SJCRH30 (cell line): ENCODE measurements at places on chromosomes 3 and 15. TPM values are rescaled to one million over a fixed set of nuclear protein-coding genes. Genes with fewer than 3 reads are reported as not detected.

DNA sequence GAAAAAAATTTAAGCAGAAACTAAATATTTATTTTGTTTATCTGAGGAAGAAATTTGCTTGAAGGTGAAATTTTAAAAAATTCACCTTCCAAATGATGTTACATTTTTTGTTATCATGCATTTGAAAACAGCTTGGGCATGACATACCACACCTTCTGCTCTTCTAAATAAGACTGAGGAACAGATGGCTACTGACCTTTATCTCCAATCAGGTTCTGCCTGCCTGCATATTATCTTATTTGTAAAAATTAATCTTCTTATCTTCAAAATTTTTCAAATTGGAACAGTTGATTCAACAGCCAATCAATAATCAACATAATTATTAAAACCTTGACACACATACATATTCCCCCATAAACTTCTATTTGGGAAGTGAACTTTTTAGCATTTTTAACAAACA lies 641.8 kb upstream of the ZNF385D start:
- DNase-seq = no peak

- DNase-seq = no peak
These were observed 190.1 kb downstream of the FAM43A start for GRCh38 chr3:194875581-194876402.

Gene PPP2R3A
- total RNA-seq = 13.9 and 16.5 TPM in 2 replicates

Gene GPR87
- not detected in 2 replicates for total RNA-seq

GRCh38 chr15:51377038-51377786 lies 35.8 kb downstream of the GLDN start:
- no peak for DNase-seq

Gene CNTN3
- not detected in 2 replicates for total RNA-seq

Gene GOLGA6L7
- total RNA-seq = 0.06 and 0.15 TPM in 2 replicates

DNA sequence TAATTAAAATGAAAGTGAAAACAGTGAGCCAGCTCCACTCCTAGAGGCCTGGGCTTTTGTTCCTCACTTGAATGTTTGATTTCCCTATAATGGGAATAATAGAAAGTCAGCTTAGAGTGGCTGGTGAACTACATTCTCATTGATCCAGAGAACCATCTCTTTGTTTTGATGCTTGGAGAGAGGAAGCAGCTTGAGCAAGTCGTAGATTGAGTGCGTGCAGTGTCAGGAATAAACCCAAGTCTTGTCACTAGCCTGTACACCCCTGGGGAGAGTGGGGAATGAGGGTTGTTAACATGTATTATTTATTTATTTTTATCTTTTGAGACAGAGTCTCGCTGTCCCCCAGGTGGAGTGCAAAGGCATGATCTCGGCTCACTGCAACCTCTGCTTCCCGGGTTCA lies 885 bp upstream of the LSG1 start:
- DNase-seq = no peak

- DNase-seq = no peak
These were observed 1.7 kb downstream of the GALK2 start for GRCh38 chr15:49171790-49172189.

- DNase-seq = no peak
These were observed 72.7 kb upstream of the SLC4A7 start for GRCh38 chr3:27556887-27557286.

DNA sequence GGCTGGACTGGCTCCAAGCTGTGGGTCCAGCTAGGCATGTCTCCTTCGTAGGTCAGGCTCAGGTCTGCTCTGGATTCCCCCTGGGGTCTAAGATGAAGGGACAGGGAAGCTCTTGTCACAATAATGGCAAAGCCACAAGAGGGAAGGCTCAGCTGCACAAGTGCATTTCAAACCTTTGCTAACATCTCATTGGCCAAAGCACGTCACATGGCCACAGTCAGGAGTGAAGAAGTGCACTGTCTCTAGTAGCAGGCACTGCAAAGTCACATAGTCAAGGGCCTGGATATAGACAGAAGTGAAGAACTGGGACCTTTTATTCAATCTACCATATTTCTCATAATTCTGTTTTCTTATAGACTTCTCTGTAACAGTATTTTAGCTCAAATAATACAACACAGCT lies 20.1 kb downstream of the DLEC1 start:
- no peak for DNase-seq

Gene SLC22A14
- not detected in 2 replicates for total RNA-seq

DNA sequence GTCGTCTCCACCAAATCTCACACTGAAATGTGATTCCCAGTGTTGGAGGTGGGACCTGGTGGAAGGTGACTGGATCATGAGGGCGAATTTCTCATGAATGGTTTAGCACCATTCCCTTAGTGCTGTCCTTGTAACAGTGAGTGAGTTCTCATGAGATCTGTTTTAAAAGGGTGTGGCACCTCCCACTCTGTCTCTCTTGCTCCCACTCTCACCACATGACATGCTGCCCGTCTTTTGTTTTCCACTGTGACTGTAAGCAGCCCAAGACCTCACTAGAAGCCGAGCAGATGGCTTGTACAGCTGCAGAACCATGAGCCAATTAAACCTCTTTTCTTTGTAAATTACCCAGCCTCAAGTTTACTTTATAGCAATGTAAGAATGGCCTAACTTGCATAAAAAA lies 21.2 kb downstream of the RAD18 start:
- DNase-seq = no peak

- no peak for DNase-seq
These were observed 12.4 kb upstream of the MELTF start for GRCh38 chr3:197041875-197042488.

DNA sequence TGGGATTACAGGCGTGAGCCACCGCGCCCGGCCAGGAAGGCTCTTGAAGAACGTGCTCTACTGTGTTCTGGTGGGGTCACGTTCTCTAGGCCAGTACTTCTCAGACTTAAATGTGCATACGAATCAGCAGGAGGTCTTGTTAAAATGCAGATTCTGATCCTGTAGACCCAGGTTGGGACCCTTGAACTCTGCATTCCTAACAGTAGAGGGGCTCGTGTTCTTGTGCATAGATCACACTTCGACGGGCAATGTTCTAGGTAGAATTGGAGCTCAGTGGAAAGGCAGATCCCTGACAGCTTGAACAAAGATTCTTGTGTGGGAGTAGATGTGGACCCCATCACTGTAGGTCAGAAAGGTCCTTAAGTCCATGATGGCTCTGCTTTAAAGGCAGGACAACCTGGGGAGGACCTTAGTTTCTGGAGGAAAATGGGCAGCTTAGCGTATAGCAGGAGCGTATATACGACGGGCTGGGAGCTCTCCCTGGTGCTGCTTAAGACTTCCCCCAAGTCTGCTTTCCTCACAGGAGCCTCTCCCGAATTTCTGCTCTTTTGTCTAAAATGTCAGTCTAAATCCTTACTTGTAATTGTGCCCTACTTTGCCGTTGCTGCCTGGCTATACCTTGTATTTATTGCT lies 16.9 kb upstream of the FAM81A start:
- peak; percentile 61 for DNase-seq

Gene FBN1
- total RNA-seq = 31.6 and 33.5 TPM in 2 replicates

DNA sequence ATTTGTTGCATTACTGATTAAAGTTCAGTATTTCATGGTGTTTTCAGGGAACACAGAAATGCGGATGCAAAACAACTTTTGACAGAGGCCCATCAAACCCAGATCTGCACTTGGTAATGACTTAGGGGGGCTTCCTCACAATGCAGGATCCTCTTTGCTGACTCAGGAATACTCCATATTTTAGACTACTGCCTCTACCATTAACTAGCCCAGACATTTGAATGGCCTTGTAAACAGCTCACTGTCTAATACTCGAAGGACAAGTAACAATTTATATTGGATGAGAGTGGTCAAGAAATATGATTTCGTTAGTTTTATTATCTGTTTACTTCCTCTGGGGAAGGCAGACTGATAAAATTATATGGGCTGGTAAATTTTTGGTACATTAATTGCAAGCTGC lies 9.0 kb upstream of the KIF23 start:
- DNase-seq = no peak

DNA sequence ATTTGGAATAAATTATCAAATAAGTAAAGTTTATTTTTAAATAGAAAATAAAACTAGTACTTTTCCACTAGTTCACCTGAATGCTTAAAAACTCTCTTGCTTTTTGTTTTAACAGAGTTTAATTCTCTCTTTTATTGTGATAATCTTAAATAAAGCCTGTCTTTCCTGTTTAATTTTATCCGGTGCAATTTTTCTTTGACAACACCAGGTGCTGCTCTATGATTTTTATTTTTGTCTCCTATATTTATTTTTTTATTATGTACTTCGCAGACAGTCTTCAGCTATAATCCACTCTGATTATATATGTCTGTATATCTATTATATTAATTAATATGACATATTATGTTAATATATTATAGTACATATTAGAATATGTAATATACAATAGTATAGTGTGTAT lies 1293.0 kb upstream of the EPHA6 start:
- no peak for DNase-seq

DNA sequence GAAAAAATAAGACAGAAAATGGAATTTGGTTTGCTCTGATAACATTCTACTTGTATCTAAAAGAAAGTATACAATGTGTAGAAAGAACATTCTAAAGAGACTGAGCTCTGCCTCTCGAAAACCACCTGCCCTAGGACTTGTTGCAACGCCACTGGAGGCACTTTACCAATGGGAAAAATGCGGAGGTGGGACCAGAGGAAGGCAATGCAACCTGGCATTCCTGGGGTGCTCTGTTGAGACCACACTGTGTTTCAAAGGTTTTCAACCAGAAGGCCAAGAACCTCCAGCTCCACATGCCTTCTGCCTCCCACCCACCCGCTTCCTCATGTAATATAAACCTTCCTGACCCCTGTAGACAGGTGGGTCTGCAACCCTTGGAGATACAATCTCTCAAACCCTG lies 4.5 kb downstream of the PROK2 start:
- no peak for DNase-seq

DNA sequence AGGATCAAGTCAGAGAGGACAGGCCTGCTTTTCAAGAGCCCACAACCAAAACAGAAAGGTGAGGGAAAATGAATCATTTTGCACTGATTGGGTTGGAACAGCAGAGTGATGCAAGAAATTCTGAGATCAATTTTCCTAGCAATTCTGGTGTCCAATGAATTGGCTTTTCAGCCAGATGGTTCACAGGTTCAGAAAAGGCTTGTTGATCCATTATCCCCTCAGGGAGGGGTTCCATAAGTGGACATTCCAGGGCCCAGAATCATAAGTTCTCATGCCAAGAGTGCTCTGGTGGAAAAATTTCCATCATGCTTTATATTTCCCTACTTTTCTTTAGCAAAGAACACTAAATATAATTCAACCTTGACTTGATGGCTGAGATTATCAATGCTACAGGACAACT lies 16.2 kb downstream of the RBP2 start:
- DNase-seq = no peak

DNA sequence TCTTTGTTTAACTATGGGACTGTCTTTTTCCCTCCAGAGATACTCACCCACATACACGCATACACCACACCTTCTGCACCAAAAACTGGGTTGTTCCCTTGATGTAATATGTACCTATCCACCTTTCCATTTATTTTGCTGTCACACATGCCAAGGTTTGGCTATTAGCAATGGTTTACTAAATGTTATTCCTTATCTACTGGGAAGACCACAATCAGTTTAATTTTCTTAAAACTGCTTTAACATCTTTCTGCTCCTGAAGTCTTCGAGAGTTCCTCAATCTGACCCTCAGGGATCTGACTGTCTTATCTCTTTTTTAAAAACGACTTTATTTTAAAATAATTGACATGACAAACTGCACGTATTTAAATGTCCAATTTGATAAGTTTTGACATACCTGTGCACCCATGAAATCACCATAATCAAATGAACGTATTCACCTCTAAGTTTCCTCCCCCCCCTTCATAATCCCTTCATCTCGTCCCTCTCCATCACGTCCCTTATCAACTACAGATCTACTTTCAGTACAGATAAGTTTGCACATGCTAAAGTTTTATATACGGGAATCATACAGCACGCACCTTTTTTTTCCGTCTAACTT lies 805 bp upstream of the TRPM7 start:
- no peak for DNase-seq

- peak; percentile 63 for DNase-seq
These were observed 53.6 kb downstream of the RHCG start for GRCh38 chr15:89442671-89443307.

GRCh38 chr15:67578020-67578600 lies 35.6 kb downstream of the MAP2K5 start:
- peak; percentile 11 for DNase-seq

DNA sequence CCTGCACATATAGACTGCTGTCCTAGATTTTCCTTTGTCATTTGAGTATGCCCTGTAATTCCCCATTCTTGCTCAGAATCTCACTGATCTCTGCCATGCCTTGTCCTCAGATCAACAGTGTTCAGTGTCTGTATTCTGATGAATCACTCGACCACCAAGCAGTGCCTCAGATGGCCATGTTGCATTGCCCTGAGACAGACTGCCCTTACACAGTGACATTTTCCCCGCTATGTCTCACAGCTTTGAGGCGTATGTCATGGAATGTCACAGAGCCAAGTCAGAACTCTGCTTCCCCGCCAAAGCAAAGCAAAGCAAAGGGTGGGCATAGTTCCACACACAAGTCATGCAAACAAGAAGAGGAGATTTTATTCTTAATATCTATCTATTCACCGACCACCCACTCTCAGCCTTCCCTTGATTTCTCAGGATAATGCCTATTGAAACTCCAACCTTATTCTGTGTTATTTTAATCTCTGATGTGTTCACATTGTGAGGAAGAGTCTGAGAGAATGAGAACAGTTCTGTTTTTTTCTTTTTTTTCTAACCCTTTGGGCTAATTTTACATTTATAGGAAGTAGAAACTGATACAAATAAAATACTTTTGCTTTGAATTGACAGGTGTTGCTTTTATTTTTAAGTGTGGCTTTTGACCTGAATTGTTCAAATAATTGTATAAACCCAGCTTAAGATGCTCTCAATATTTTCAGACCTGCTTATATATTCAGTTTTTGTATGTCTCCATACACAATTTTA lies 16.9 kb upstream of the PSMD6 start:
- DNase-seq = no peak

DNA sequence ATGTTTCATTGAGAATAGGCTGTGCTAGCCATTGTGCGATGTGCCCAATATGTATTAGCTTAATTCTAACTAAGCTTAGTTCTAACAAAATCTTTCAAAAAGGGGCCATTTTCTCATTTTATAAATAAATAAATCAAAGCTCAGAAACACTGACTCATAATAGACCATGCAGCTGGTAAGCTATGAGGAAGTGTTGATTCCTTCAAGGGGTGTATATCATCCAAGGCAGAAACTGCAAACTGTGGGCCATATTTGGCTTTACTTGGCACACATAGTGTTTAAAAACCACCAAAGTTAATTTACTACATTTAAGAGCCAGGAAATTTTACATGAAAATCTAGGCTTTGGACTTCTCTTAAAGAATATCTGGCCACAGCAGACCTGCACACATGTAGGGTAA lies 136.5 kb downstream of the ZNF621 start:
- DNase-seq = no peak

GRCh38 chr3:131091768-131092167 lies 65.1 kb downstream of the NEK11 start:
- DNase-seq = peak; percentile 16

- DNase-seq = peak; percentile 52
These were observed 515.1 kb downstream of the GABRG3 start for GRCh38 chr15:27486051-27486450.

- DNase-seq = no peak
These were observed 16.4 kb downstream of the CCDC12 start for GRCh38 chr3:46960081-46960701.
